ENCODE measurements at places on chromosomes 5 and 9.

- no peak for DNase-seq
Observed at GRCh38 chr9:73548201-73548600, 396.5 kb downstream of the ANXA1 start.

DNA sequence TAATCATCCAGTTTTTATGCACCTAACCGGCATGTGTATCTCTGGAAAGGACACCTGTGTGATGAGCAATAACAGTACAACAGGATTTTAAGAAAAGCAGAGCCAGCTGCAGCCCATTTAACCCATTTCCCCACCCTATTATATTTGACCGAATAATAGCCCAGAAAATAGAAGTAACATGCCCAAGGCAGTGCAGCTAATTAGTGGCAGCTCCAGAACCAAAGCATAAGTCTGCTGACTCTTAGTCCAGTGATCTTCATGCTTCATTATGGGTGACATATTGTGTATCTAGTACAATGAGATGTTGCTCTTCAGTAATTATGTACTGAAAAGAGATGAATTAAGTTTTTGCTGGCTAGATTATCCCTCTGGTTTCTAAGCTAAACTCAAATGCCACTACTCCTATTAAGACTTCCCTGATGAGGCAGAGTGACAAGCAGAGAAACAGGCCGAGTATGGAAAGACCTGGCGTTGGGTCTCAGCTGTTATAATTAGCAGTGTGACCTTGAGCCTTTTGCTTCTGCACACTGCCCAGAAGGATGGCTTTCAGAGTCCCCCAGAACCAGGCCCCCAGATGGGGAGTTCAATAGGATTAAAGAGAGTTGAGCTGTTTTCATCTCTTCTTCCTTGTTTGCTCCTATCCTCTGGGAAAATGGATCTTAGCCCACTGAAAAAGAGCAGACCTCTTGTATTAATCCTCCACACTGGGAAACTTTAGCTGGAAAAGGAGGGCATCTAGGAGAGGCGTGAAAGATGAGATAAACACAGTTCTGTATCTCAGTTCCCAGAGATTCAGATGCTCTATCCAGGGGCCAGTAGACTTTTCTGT lies 10.8 kb upstream of the C1QTNF3 start:
- no peak for DNase-seq

GRCh38 chr9:107249131-107249533 lies 33.9 kb upstream of the RAD23B start:
- DNase-seq, result no peak

DNA sequence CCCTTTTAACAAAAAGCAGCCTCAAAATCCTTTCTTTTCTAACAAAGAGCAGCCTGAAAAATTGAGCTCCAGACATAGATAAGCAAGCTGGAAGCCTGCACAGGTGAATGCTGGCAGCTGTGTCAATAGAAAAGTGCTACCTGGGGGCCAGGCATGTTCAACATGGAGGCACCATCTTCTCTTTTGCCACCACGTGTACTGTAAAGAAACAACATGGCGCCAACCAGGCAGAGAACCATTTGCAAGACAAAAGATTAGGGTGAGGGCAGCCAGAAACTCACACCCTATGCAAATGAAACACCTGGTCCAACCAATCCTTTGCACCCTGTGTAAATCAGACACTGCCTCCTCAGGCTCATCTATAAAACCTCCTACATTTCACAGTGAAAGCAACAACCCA lies 96.0 kb downstream of the ACTL7B start:
- DNase-seq, result no peak

- peak; percentile 55 for DNase-seq
Observed at GRCh38 chr9:84697509-84698114, 28.1 kb downstream of the NTRK2 start.

- no peak for DNase-seq
Observed at GRCh38 chr9:84435902-84436301, 95.3 kb upstream of the SLC28A3 start.

- DNase-seq, result no peak
Observed at GRCh38 chr5:53194086-53194485, 84.5 kb upstream of the MOCS2 start.

DNA sequence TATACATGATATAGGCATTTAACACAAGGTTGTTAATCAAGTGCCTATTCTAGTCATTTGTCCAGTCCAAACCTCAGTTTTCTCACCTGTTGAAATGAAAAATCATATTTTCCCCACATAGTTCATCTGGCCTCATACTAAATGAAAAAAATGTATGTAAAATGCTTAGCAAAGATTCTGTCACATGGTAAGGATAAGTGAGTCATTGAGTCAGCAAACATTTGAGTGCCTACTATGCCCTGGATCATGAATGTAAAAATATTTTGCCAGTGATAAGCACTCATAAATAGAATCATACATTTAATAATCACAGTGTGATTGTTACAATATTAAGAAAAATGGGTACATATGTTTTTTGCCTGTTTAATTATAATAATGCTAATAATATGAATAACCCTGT lies 181.2 kb upstream of the PAPPA start:
- no peak for DNase-seq

DNA sequence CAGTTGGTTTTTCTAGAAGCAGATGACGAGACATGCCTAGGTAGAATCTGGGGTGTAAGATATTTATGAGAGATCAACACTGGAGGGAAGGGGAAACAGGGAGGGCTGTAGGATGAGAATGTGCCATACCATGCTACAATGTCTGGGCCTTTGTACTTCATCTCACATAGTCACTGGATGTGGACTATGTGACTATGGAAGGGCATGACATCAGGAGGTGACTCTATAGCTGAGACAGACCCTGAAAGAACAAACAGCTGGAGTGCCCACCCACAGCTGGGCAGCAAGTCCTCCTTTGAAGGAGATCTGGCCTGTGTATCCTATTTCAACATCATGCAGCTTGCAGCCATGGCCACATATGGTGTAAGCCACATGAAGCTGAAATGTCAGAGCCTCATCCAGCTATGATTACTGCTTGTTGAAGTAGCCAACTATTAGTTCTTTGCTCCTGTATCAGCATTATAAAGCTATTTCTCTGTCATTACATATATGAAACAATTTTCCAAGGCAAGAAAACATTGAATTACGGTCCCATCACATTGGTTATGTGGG lies 46.2 kb upstream of the KIF2A start:
- DNase-seq, result no peak

DNA sequence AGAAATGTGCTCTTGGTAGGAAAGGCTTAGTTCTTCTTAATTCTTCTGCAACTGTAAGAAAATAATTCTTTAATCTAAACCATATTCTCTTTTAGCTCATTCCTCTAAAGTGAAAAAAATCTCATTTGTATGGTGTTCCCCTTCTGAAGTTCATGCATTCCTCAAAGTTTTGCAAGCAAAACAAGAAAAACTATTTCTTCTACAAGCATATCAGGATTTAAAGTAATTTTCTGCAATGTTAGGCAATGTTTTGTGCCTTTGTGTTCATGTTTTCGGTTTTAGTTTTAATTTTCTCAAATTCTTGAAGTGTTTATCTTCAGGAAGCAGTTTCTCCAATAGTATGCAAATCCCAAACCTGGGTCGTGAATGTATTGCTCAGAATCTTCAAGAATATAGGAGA lies 12.7 kb upstream of the GPR21 start:
- no peak for DNase-seq

DNA sequence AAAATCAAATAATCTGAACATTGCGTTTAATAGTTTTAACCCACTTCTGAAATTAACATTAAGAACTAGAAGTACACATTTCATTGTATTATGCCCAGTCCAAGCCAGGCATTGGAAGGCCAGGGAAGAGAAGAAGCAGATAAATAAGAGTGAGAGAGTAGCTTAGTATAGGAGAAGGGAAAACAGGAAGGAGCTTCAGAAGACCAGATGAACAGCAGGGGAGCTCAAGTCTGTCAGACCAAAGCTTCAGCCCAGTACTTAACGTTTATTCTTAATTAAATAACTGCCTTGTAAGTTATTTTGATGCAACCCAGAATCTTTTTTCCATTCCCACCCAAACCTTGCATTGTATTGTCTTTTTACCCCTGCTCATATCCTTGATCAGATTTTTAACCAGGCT lies 11.5 kb upstream of the FAM120AOS start:
- peak; percentile 32 for DNase-seq

GRCh38 chr5:98454904-98455303 lies 318.6 kb upstream of the RGMB start:
- no peak for DNase-seq

GRCh38 chr9:113963017-113963620 lies 87.0 kb downstream of the ZNF618 start:
- DNase-seq, result peak; percentile 35

- DNase-seq, result no peak
Observed at GRCh38 chr5:72290356-72291133, 29.5 kb downstream of the MRPS27 start.

GRCh38 chr9:118364266-118365106 lies 660.3 kb downstream of the TLR4 start:
- DNase-seq, result no peak

GRCh38 chr5:98846520-98846919 lies 73.1 kb downstream of the RGMB start:
- DNase-seq, result no peak

- no peak for DNase-seq
Observed at GRCh38 chr9:133371261-133371711, 4.6 kb downstream of the SURF4 start.

DNA sequence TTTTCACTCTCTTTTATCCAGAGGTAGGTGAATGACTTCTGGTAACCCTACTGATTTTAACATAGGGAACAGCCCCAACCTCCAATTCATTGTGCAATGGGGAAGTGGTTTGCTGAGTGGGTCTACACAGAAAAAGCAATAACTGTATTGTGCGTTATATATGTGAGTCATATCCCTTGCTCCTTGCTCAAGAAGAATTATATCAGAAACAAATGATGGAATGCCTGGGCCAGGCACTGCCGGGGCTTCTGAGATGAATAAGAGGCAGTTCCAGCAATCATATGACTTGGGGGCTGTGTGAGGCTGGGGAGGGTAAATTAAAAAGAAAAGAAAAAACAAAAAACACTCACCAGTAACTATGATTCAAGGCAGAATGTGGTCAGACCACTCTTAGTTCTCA lies 79.2 kb upstream of the ABCA1 start:
- DNase-seq, result peak; percentile 85

GRCh38 chr9:109251080-109251775 lies 69.6 kb downstream of the EPB41L4B start:
- no peak for DNase-seq

DNA sequence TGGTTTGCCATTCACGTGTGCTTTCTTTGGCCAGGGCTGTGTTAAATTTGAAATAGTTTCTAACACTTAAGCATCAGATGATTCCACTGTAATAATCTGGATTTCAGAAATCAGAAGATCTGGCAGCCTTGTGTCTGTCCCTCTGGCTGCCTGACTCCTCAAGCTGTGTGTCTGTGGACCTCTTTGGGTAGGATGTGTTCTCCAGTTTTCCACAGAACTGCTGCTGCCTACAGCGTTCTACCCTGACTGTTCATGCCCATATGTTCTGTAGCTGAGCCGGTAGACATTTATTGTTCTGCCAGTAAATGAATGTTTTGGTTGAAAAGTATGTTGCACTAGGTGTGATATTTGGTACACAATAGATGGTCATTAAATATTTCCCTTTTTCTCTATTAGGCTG lies 81.3 kb downstream of the SH3GL2 start:
- DNase-seq, result no peak

- no peak for DNase-seq
Observed at GRCh38 chr9:129171993-129172751, 5.9 kb downstream of the IER5L start.

- DNase-seq, result no peak
Observed at GRCh38 chr5:169538944-169539343, 44.6 kb upstream of the SPDL1 start.

GRCh38 chr5:158780656-158781237 lies 319.0 kb downstream of the EBF1 start:
- DNase-seq, result no peak

GRCh38 chr5:59489551-59489950 lies 404.0 kb downstream of the PDE4D start:
- DNase-seq, result no peak

DNA sequence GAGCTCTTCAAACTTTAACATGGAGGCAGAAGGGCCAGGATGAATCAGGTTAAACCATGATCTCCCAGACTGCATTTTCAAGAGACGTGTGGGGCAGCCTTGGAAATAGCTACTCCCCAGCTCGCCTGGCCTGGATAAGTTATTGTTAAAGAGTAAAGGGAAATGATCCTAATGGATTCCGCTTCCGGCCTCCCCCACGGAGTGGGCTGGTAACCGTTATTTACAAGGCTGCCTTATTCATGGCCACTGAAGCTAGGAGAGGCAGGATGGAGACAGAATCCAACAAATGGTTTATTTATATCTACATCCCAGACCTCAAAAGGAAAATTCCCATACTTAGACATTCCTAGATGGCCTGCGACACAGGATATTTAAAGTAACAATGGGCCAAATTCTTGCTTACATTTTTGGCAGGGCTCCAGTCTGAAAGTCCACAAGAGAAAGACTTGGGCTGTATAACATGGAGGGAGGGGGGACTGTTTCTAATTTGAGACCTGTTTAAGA lies 27.9 kb downstream of the SPRY4 start:
- DNase-seq, result no peak

GRCh38 chr9:34563262-34563661 lies 26.3 kb downstream of the CNTFR start:
- DNase-seq, result no peak

- DNase-seq, result no peak
Observed at GRCh38 chr5:88924330-88924657, 41.3 kb upstream of the MEF2C start.

DNA sequence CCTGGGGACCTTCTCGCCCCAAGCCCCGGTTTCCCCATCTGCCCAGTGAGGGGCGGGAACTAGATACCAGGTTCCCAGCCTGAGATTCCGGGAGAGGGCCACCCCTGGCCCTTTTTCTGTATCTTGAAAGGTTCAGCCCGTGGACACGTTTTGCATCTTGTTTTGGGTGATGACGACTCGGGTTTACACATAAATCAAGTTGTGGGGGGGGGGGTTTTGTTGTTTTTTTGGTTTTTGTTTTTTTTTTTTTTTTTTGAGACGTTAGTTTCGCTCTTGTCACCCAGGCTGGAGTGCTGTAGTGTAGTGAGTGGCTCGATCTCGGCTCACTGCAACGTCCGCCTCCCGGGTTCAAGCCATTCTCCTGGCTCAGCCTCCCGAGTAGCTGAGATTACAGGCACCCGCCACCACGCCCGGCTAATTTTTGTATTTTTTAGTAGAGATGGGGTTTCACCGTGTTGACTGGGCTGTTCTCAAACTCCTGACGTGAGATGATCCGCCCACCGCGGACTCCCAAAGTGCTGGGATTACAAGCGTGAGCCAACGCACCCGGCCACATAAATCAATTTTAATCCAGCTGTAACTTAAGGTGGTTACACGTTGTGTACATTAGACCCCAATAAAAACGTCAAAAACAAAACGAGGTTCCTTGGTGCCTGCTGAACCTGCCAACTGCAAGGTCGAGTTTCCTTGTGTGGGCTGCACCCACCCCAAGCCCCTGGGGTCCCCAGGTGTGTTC lies 1.1 kb upstream of the BRD3 start:
- no peak for DNase-seq

DNA sequence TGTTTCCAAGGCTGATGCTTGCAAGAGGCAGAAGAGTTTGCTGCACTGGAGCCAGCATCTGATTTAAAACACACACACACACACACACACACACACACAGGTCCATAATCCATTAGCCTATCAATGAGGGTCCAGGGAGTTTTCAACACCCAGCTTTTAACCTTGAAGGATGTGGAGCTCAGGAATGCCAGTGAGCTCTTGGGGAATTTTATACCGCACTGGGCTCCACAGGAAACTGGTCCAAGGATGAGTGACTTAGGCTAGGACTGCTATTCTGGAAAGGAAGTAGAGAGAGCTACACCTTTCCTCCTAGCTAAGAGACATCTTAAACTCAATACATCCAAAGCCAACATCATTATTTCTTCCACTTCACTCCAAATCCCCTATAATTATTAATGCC lies 942 bp upstream of the NRG2 start:
- no peak for DNase-seq

Data from Kasumi-1 (cell line).